ENCODE measurements at places on chromosomes 2 and 18. TPM values are rescaled to one million over a fixed set of nuclear protein-coding genes. Genes with fewer than 3 reads are reported as not detected.

DNA sequence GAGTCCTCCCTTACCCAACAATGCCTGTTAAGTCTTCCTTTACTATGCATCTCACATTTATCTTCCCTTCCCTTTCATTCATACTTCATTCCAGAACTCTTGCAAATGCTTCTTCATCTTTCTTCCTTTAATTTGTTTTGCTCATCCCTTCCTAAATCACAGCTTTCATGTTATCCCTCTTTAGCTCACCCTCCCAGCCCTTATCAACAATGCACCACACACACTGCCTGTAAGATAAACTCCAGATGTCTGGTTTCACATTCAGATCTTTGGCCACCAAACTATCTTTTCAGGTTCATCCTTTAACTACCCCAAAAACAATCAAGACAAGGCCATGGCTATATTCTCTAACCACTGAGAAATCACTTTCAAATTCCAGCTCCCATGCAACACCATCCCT lies 3.4 kb downstream of the CCDC93 start:
- no peak for DNase-seq

Gene PSMG2
- total RNA-seq: 44.7 TPM

DNA sequence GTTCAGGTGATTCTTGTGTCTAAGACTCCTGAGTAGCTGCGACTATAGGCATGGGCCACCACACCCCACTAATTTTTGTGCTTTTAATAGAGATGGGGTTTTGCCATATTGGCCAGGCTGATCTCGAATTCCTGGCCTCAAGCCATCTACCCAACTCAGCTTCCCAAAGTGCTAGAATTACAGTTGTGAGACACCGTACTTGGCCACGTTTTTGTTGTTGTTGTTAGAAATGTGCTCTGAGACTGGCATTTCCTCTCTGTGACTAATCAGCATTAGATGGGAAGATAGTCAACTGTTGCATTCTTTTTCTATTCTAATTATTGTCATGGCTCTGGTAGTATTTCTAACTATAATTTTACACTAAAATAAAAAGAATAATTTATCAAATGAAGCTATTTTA lies 191.7 kb downstream of the CAMKMT start:
- no peak for DNase-seq

GRCh38 chr2:20532634-20533437 lies 86.0 kb downstream of the RHOB start:
- no peak for DNase-seq

- no peak for DNase-seq
Measured at GRCh38 chr2:110979471-110980338, 141.0 kb upstream of the BCL2L11 start.

- no peak for DNase-seq
Measured at GRCh38 chr2:12057436-12058166, 311.2 kb downstream of the LPIN1 start.

- no peak for DNase-seq
Measured at GRCh38 chr2:114642166-114642770, 199.8 kb downstream of the DPP10 start.

All from heart left ventricle (tissue), 16 donors.